ENCODE measurements at places on chromosomes 16 and 17.

GRCh38 chr16:65782611-65783600 lies 583.6 kb upstream of the CDH5 start:
- DNase-seq, result no peak

DNA sequence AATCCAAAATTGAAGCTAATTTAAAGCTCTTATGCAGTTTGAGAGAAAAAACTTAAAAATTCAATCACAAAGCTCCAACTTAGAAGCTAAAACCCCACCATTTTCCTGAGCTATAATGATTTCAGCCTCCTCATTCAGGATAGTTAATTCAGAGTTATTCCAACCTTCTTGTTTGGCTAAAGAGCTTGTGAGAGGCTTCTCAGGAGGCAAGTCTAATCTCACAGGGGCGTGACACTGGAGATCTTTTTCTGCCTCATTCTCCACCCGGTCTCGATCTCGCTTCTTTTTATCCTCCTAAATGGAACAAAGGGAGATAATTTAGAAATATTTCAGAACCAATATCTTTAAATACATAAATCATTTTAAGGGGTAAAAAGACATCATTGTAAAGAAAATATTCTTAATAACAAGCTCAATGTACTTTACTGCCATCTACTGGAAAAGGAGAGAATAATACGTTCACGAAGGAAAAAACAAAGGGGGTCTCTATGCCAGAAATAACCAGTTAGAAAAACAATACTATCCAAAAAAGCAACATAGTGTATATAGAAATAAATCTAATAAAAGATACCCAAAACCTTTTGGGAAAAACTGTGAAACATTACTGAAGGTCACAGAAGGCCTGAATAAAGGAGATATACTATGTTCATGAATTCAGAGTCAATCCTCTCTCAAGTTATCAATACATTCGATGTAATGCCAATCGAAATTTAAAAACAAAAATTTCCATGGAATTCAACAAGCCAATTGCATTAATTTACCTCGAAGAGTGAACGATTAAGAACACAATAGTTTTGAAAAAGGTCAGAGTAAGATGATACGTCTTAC lies 13.9 kb downstream of the BRD7 start:
- DNase-seq, result no peak

DNA sequence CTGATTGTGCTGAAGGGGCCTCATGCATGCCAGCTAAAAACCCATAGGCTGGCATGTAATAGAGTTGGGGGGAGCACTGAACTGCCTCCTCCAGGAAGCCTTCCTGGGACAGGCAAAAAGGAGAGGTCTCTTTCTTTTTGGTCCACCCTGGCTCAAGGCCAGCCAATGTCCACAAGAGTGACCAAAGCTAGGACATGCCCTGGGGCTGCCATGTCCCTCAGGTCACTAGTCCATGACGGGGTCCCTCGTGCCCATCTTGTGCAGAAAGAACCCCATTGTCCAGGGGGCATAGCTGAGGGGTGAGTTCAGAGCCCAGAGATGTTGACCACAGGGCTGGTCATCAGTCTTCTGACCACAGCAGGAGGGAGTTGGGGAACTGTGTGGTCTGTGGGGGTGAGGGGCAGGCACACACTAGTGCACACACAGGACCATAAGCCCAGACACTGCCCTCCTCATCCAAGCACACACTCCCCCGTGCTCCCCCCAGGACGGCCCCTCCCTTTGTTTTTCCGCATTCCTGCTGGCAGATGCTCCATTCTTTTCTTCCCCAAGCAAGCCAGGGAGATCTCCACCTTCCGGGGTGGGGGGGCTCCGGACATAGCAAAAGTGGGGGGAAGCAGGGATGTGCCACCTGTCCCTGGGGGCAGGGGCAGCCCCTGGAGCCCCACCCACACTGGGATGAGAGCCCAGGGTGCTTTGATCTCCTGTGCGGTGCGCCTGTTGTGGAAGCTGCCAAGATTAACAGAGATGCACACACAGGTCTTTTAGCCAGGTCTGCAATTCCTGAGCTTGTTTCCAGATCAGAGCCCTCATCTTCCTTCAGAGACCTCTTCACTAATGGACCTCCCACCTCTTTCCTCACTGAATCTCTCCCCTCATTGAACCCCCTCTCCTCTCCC lies 25.2 kb upstream of the PHB1 start:
- no peak for DNase-seq

GRCh38 chr17:80789356-80789902 lies 202.2 kb upstream of the CHMP6 start:
- no peak for DNase-seq

GRCh38 chr16:79845033-79845733 lies 244.6 kb upstream of the MAF start:
- no peak for DNase-seq
